ENCODE measurements at places on chromosomes 2 and 18.

- no peak for DNase-seq
These were observed 59.4 kb downstream of the CCDC138 start for GRCh38 chr2:108845923-108846322.

DNA sequence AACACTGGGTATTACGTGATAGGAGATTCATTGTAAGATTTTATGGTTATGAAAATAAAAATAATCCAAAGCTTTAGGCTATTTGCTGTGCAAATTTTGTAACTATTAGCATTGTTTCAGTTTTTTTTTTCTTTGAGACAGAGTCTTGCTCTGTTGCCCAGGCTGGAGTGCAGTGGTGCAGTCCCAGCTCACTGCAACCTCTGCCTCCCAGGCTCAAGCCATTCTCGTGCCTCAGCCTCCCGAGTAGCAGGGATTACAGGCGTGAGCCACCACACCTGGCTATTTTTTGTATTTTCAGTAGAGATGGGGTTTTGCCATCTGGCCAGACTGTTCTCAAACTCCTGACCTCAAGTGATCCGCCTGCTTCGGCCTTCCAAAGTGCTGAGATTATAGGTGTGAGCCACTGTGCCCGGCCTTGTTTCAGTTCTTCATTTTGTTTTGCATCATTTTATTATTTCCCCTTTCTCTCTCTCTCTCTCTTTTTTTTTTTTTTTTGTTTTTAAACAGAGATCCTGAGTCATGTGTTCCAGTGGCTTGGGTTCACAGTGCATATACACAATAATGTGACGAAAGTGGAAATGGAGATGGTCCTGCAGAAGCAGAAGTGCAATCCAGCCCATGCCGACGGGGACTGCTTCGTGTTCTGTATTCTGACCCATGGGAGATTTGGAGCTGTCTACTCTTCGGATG, 25.8 kb downstream of the CASP10 start:
- no peak for DNase-seq

- no peak for DNase-seq
These were observed 766 bp downstream of the CCDC85A start for GRCh38 chr2:56184500-56185011.

DNA sequence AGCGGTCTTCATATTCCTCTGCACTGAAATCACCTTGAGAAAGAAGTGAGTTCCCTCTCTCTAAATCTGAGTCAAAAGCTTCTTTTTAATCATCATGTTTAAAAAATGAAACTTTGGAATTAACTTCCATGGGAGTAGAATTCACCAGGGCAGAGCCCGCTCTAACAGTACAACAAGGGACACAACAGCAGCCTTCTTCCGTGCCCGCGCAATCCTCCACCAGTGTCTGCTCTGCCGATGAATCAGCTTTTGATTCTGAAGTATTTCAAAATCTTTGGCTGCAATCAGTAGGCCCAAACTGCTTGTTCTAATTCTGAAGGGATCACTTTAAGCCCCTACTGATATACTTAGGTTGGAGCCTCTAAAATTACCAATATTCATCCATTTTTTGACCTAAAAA, 76.9 kb downstream of the USP40 start:
- DNase-seq: no peak

- DNase-seq: no peak
These were observed 298.9 kb upstream of the TCF4 start for GRCh38 chr18:55886886-55887285.

GRCh38 chr2:108169982-108170625, 69.7 kb upstream of the SULT1C3 start:
- DNase-seq: no peak

DNA sequence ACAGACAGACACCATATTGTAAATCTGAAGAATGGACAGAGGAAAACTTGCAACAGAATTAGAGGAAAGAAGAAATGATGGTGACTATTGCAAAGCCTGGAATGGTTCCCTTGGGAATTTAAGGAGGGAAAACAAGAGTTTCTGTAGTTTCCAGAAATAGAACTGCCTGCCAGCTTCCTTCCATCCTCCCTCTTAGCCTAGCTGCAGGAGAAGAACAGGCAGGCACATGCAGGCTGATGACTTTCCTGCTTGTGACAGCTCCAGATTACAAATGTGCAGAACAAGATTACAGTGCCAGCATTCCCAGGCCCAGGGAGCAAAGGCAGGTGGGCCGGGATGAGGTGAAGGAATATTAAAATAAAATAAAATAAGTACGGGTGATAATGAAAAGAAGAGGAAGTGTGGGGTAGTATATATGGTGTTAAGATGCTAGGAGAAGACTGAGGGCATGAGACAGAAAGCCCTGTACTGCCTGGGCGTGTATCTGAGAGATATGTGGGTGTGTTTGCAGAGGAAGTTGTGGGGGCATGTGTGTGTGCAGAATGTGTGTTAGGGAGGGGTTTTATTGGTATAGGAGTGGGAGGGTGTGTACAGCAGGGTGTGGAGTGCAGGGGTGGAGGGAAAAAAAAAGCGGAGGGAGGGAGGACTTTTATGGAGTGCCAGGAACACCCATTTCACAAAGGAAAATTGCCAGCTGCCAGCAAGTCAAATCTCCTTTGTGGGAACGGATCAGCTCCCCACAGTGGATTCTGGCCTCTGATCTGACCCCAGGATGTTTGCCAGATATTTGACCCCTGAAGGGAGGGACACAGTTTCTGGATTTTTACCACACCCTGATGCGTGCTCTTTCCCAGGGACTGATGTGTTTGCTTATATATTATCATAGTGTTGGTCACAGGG, 43.9 kb upstream of the NEMP2 start:
- no peak for DNase-seq

- no peak for DNase-seq
These were observed 200.0 kb downstream of the GLI2 start for GRCh38 chr2:120935339-120936313.

DNA sequence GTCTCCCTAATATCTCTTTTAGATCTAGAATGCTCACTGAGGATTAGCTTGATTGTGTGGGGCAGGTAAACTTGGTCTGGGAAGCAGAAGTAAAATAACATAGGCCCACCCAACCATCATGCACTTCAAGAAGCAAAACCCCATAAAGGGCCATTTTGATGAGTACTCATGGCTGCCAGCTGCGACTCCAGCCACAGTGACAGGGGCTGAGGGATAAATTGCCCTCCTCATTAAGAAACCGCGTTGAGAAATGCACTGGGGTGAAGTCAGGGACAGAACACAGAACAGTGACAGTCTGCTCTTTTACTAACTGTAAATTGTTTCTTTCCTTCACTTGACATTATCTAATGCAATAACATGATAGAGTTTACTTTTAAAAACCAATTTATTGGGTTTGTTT, 60.2 kb downstream of the RND3 start:
- DNase-seq: no peak

DNA sequence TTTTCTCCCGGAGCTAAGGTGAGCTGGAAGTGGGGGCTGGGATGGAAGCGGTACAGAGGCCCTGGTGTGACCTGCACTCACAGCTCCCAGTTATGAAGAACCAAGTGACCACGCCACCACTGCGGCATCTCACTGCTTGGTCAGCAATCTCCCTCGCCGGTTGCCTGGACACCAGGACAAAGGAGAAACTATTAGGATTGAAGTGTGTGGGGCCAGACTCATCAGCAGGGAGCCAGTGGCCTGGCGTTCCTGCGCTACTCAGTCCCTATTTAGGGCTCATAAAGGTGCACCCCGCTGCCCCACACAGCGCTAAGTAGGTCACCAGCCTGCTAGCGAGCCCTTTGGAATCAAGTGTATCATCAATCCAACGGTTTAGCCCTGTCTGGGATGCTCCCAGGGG, 82.9 kb downstream of the ZCCHC2 start:
- no peak for DNase-seq

DNA sequence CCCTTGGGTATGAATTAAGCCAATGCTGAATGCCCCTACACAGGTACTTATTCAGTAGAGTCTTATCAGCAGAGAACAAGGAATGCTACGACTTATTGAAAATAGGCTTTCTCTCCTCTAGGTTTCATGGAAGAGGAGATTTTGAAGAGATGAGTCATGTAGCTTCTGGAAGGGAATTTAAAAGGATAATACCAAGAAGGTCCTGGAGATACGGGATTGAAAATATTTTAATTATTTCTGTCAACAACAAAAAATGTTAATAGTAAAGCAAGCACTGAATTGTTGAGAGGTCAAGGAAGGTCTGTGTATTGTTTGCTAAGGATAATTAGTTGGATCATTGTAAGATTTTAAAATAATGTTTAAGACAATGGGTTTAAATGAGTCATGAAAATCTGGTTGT, 293.0 kb upstream of the SPHKAP start:
- no peak for DNase-seq

DNA sequence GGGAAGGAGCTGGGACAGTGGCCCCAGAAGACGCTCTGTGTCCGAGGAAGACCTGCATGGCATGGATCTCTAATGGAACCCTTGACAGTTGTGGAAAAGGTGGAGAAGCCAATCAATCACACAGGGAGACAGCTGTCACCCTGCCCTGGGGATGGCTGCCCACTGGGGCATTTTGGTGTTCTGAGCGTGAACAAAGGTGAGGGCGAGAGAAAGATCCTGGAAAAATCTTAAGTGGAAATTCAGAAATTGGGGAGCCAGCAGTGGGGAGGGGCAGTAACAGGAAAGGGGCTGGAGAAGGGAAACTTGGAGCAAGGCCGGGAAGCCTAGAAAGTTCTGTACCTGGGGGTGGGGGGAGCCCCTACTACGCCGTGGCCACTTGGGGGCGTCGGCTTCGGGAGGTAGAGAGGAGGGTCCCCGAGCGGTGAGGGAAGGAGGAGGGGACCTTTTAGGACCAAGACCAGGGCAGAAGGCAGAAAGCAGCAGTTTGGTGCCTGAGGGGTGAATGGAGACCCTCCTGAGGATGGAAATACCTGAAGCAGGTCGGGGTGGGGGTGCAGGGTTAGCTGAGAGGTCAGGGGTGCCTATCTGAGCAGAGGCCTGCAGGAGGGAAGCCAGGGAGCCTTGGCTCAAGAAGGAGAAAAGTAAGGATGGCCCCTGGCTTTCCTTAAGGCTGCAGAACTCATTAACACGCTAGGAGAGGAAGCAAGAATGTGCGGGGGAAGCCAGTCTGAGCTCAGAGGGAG, 30.0 kb downstream of the NGEF start:
- no peak for DNase-seq

DNA sequence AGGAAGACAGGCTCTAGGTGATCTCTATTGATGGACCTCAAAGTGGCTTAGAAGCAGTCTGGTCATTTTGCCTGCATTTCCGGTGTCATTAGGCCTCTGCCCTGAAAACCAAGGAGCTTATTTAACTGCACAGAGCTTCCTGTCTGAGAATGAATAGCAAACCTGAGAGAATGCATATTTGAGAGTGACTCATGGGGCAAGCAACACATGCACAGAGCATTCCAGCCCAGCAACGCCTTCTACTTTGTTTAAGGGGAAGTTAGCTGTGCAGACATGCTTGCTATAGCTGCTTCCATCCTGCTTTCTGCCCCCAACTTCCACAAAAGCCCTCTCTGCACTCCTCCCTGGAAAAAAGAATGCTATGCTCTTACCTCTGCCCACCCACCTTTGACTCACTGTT, 232.8 kb downstream of the GRB14 start:
- DNase-seq: no peak

- DNase-seq: no peak
These were observed 65.1 kb upstream of the STAM2 start for GRCh38 chr2:152240559-152241231.

GRCh38 chr2:37767959-37768925, 96.8 kb upstream of the CDC42EP3 start:
- DNase-seq: no peak

GRCh38 chr18:293536-293935, 25.7 kb upstream of the THOC1 start:
- no peak for DNase-seq

DNA sequence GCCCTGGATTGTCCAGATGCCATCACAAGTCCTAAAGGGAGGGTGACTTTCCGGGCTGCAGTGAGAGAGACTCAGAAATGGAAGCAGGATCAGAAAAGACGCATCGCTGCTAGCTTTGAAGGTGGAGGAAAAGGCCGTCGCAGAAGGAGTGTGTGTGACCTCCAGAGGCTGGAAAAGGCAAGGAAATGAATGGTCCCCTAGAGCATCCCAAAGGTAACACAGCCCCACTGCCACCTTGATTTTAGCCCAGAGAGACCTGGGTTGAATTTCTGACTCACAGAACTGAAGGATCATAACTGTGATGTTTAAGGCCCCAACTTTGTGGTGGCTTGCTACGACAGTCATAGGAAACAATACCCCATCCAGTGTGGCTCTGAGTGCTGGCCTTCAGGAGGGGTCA, 8.6 kb upstream of the NCK2 start:
- no peak for DNase-seq

GRCh38 chr18:74516271-74517235, 17.7 kb upstream of the CNDP1 start:
- DNase-seq: no peak

DNA sequence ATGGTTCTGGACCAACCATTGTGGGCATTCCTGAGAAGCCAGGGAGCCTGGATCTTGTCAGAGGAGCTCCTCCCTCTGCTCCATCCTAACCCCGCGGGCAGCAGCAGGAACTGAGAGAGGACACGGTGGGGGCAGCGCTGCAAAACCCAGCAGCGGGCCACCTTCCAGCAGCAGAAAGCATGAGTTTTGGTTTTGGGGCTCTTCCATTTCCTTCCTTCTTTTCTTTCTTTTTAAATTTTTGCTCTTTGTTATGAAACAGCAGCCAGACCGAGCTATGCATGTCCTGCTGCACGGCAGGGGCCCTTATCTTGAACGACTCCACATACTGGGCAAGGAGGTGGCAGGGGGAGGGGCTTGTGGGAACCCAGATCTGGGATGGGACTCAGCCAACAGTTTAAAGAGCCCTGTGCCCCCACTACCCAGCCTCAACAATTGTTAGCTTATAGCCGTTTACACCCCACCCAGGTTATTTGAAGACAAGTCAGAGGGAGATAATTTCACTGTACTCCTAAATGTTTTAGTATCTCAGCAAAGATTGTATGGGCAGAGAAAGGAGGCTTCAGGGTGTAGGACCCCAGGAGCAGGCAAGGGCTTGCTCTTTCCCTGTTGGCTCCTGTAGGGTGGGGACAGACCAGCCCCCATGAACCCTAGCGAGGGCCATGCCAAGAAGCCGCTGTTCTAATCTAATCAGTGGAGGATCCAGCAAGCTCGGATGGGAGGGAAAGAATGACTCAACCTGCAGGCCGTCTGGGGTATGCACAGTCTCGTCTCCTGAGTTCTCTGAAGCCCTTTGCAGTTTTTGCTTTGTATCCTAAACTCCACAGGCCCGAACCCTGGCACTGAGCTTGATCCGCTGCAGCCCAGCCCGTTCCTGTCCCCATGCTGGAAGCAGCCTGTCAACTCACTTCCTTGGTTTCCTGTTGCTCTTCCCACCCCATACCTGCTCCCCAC, 75.3 kb downstream of the LRRFIP1 start:
- DNase-seq: no peak

DNA sequence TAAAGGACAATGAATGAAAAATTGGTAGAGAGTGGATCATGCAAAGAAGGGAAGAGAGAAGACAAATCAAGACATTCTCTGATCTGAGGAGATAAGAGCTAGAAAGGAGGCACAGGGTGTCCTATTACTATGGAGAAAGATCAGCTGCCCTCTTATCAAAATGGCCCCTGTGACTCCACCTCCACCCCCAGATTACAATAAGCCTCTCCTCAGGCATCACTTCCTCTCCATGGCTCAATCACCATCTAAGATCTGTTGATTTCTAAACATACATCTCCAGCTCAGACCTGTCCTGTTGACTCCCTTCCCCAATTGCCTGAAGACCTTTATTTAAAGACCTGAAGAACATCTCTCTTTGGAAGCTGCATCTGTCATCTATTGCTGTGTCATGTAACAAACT, 43.2 kb downstream of the SP100 start:
- DNase-seq: no peak
